Posterior vena cava (tissue), 2 donors: ENCODE measurements at places on chromosomes 7 and 10. TPM values are rescaled to one million over a fixed set of nuclear protein-coding genes. Genes with fewer than 3 reads are reported as not detected.
A peak's percentile ranks its signal among the peaks of the same experiment; 100 is the strongest.

DNA sequence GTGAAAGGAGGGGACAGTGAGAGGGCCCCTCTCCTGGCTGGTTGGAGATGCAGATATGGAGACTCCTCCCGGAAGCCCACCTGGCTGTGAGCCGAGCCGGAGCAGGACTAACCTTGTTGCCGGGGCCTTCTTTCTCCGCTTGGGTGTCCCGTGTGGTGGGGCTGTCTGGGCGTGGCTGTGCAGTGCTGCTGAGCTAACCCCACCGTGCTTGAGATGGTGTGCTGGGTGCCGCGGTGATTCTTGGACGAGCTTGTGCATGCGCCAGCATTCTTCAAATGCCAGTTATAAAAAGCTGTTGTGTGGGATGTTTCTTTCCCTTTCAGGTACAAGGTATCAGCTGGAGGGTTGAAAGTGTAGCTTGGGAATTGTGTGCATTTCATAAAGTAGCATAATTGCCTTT lies 48.8 kb downstream of the DAGLB start:
- DNase-seq = no peak

DNA sequence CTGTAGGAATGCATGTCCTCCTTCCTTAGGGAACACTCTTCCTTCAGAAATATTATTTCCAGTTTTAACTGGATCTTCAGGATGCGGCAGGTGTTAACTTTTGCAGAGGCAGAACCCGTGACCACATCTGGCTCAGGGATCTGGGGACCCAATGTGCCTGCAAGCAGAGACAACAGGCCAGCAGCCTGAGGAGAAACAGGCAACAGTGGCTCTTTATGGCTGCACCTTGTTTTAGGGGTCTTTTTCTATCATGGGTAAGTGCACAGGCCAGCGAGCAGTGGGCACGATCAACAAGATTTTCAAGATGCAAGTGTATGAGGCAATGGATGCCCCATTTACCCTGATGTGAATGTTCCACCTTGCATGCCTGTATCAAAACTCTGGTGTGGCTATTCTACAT lies 497.5 kb upstream of the KLF6 start:
- no peak for DNase-seq

Gene SPDYE9
- total RNA-seq = not detected

- peak; percentile 70 for DNase-seq
Observed at GRCh38 chr7:147170341-147171012, 1053.9 kb downstream of the CNTNAP2 start.

DNA sequence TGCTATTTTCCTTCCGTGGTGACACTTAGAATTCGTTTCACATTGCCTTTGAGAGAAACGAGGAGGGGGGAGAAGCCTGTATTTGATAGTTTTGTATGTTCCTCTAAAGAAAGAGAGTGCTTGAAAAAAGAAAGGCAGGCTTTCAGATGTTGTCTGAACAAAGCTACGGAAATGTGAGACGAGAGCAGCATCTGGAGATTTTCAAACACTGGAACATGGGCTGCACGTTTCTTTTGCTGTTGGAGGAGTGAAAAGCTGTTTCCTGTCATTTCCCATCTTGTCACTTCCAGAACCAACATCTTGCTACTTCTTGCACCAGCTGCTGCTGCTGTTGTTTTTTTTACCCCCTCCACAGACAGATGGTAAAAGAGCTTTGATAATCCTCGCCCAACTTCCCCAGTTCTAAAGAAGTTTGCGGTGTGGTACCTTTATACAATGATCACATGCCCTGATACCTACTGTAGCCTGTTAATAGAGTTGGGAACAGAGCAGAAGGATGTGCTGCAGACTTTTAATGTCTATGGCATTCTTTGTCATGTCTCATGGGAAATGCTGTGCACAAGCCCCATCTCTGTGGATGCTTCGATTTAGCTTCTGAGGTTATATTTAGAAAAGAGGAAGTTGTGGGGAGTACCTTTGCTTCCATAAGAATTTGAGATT lies 408.1 kb downstream of the AUTS2 start:
- no peak for DNase-seq

Gene ASB15
- not detected for total RNA-seq

- DNase-seq = no peak
Observed at GRCh38 chr7:22858640-22859561, 36.3 kb upstream of the TOMM7 start.

Gene NPSR1
- not detected for total RNA-seq

Gene RP9
- 10.9 TPM for total RNA-seq

- no peak for DNase-seq
Observed at GRCh38 chr7:84455788-84456187, 261.2 kb upstream of the SEMA3A start.

Gene ADAM12
- 2.8 TPM for total RNA-seq

Gene TMEM236
- 2.2 TPM for total RNA-seq

DNA sequence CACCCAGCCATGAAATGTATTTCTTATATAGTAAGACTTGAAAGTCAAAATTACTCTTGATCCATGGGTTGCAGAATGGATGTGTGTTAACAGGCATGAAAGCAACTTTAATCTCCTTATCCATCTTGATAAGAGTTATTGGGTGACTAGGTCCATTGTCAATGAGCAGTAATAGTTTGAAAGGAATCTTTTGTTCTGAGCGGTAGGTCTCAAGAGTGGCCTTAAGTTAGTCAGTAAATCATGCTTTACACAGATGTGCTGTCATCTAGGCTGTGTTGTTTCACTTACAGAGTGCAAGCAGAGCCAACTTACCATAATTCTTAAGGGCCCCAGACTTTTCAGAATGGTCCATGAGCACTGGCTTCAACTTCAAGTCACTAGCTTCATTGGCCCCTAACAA lies 51.2 kb downstream of the KIAA1549 start:
- DNase-seq = no peak

DNA sequence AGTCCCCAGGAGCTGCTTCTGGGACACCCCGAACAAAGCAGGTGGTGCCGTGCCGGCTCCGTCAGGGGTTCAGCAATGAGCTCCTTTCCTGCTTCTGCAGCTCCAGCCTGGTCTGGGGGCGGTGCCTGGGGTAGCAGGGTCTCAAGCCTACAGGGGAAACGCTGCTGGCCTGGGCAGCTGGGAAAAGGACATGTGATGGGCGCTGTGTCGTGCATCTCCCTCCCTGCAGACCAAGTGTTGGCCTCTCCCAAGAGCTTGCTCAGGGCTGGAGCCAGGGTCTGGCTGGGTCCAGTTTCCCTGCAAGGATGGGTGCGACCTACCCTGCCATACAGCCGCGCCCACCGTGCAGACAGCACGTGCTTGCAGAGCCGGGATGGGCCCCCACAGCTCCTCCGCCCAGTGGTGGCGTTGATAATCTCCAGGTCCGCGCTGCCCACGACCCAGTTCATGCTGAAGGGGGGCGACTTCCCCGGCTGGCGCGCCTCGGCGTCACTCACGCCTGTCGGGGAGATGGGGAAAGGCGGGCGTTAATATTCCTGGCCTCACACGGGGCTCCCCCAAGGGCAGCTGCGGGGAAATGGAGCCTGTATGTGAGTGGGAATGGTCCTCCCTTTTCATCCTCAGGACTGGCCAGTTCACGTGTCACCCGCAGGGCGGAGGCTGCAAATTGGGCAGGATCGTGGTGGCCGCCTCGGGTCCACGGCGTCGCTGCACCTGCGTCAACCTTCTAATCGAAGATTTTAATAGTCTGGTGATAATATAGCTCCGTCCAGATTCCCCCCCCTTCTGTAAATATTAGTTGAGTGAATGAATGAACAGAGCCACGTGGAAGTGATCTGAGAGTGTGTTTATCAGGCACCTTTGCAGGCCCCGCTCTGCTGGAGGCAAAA lies 128.6 kb downstream of the WDR37 start:
- DNase-seq = peak; percentile 80
